ENCODE measurements at places on chromosomes 7 and 10. TPM values are rescaled to one million over a fixed set of nuclear protein-coding genes. Genes with fewer than 3 reads are reported as not detected.

DNA sequence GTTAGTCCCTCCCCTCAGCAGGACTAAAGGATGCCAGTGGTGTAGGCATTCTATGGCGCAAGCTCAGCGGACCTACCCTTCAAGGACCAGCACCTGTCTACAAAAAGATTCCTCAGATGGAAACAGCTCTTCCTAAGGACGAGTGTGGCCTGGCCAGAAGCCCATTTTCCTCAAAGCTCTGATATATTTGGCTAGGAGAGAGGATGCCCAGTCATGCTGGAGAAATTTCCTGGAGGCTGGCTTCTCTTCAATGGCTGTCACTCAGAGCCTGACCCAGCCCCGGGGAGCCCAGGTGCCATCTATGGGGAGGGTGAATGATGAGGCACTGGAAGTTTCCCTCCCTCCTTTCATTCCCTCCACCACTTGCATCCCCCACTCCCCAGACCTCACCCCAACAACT lies 111.5 kb downstream of the PLXNA4 start:
- H3K27me3 ChIP-seq: no peaks in the 10 kb centered on the region
- H3K4me3 ChIP-seq: no peak overlapping the region
- H3K27ac ChIP-seq: no peak overlapping the region
- DNase-seq: no peak

GRCh38 chr7:38863601-38864291 lies 45.2 kb downstream of the VPS41 start:
- DNase-seq: no peak
- no peaks in the 10 kb centered on the region for H3K4me1 ChIP-seq
- H3K36me3 ChIP-seq: peaks cover 13% of the 10 kb centered on the region
- no peak overlapping the region for H3K4me3 ChIP-seq
- H3K27me3 ChIP-seq: no peaks in the 10 kb centered on the region

- H3K4me3 ChIP-seq: no peak overlapping the region
- peaks cover 3% of the 10 kb centered on the region for H3K4me1 ChIP-seq
- H3K27me3 ChIP-seq: peaks cover 3% of the 10 kb centered on the region
- no peak for DNase-seq
- no peaks in the 10 kb centered on the region for H3K36me3 ChIP-seq
Observed at GRCh38 chr10:78457804-78458482, 424.3 kb downstream of the RPS24 start.

DNA sequence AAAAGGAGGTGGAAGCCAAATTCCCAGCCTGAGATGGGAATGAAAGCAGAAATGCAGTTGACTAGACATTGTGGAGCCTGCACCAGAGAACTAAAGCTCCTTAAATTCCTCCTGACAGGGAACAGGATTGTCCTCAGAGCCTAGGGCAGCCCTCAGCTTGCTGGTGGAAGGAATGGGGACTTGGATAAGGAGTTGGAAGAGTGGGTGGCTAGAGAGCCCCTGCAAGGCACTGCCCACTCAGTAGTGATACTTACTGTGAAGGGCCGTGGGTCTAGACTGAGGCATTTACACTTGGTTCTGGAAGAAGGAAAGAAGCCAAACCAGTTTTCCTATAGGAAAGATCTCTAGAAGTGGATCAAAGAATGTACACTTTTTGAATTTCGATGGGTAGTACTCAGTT lies 117.6 kb downstream of the PLCE1 start:
- H3K36me3 ChIP-seq: no peaks in the 10 kb centered on the region
- H3K4me3 ChIP-seq: no peak overlapping the region
- no peaks in the 10 kb centered on the region for H3K27me3 ChIP-seq

GRCh38 chr7:137578541-137578940 lies 235.0 kb upstream of the PTN start:
- DNase-seq: no peak
- H3K27ac ChIP-seq: no peak overlapping the region
- H3K27me3 ChIP-seq: no peaks in the 10 kb centered on the region
- no peak overlapping the region for H3K4me3 ChIP-seq
- H3K4me1 ChIP-seq: no peaks in the 10 kb centered on the region
- H3K36me3 ChIP-seq: no peaks in the 10 kb centered on the region

Gene AKR1E2
- 6.5 TPM for total RNA-seq

Gene AMPH
- total RNA-seq: not detected

Gene OR2A14
- not detected for total RNA-seq

Gene NME8
- not detected for total RNA-seq

Gene PTF1A
- total RNA-seq: not detected
